T-helper 17 cell (primary cell): ENCODE measurements at places on chromosomes 11 and 22.

DNA sequence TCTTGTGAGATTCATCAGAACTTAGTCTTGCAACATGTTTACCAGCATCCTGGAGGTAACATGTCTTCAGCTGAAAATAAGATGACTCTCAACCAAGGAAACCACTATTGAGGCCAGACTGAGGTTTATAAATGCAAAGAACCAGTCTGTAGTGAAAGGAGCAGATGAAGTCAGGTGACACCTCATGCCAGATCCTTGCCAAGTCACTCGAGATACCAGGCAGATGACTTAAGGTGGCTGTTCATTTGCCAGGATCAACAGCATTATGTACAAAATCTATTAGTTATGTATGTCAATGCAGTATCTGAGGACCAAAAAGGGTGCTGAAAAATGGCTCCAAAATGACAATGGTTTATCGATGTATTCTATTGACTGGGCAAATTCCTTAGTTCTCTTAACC, 100.0 kb upstream of the SOX6 start:
- DNase-seq = no peak

DNA sequence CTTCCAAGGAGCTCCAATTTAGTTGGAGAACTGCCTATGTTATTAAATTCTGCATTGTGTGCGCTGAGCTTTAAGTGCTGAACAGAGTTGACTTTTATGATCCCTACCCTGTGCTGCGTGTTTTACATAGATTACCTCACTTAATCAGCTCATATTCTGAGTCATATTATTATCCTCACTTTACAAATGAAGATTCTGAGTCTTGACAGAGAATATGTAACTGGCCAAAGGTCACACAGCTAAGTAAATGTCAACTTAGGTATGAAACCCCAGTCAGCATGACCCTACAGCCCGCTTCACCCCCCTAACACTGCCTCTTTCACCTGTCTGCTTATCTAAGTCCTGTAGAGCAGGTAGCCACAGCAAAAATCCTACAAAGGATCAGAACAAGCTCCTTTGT, 19.8 kb upstream of the TMPRSS5 start:
- DNase-seq = no peak

- no peak for DNase-seq
These were observed 30.6 kb downstream of the PRCP start for GRCh38 chr11:82869657-82870056.

DNA sequence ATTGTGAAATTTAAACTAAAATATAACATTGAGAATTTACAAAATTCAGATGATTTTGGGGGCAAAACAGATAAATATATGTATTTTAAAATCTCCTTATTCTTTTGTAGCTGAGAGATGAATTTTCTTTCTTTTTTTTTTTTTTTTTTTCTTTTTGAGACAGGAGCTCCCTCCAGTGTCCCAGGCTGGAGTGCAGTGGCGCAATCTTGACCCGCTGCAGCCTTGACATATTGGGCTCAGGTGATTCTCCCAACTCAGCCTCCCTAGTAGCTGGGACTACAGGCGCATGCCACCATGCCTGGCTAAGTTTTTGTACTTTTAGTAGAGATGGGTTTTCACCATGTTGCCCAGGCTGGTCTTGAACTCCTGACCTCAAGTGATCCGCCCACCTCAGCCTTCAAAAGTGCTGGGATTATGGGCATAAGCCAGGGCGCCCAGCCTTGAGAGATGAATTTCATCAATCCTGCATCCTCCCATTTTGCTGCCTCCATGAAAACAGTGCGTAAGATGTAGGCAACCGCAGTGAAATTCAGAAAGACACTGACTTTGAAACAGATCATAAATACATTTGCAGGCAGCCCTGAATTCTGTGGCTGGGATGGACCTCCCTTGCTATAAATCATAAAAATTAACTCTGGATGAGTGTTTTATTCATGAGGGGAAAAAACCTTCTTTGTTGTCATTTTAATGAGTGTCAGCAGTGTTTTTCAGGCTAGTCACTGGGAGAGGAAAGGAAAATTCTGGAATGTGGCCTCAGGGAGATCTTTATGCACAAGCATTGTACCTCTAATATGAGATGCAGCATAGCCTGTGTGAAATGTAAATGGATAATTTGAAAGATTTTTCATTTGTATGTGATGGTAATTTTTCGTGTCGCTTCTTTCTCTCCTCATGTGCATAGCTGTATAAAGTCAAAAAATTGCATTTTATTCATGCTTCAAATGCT, 14.4 kb downstream of the ELMOD1 start:
- no peak for DNase-seq

DNA sequence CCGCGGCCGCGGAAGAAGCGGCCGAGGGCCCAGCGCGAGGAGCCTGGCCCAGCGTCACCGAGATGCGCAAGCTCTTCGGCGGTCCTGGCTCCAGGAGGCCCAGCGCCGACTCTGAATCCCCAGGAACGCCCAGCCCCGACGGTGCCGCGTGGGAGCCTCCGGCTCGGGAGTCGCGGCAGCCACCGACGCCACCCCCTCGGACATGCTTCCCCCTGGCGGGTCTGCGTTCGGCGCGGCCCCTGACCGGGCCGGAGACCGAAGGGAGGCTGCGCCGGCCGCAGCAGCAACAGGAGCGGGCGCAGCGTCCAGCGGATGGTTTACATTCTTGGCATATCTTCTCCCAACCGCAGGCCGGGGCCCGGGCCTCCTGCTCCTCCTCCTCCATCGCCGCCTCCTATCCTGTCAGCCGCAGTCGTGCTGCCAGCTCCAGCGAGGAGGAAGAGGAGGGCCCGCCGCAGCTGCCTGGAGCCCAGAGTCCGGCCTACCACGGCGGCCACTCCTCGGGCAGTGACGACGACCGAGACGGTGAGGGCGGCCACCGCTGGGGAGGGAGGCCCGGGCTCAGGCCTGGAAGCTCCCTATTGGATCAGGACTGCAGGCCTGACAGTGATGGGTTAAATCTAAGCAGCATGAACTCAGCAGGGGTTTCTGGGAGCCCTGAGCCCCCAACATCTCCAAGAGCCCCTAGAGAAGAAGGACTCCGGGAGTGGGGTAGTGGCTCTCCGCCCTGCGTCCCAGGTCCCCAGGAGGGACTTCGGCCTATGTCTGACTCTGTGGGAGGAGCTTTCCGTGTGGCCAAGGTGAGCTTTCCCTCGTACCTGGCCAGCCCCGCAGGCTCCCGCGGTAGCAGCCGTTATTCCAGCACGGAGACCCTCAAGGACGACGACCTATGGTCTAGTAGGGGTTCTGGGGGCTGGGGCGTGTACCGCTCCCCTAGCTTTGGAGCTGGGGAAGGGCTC, 1.2 kb downstream of the ARHGEF17 start:
- no peak for DNase-seq

GRCh38 chr11:45062974-45063635, 83.3 kb upstream of the PRDM11 start:
- DNase-seq = no peak

- DNase-seq = no peak
These were observed 46.9 kb upstream of the TP53I11 start for GRCh38 chr11:44997566-44997965.

DNA sequence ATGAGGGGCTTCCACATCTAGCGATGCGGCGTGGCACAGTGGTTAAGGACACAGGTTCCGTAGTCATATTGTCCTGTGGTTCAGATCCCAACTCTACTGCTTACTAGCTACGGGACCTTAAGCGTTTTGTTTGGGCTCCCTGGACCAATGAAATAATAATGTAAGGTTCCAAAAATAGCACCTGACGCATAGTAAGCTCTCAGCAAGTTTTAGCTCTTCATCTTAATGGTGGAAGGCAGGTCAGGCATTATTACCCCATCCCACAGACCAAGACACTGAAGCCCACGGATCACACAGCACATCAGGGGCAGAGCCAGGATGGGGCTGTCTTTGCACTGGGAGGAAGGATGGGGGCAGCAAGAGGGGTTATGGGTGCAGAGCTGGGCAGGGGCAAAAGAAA, 13.0 kb downstream of the DNAJB13 start:
- DNase-seq = no peak

GRCh38 chr11:122362381-122362780, 246.4 kb upstream of the BLID start:
- DNase-seq = no peak

GRCh38 chr11:23206741-23207336, 346.6 kb upstream of the CCDC179 start:
- DNase-seq = no peak

- DNase-seq = no peak
These were observed 195.5 kb upstream of the CADM1 start for GRCh38 chr11:115699733-115700132.

DNA sequence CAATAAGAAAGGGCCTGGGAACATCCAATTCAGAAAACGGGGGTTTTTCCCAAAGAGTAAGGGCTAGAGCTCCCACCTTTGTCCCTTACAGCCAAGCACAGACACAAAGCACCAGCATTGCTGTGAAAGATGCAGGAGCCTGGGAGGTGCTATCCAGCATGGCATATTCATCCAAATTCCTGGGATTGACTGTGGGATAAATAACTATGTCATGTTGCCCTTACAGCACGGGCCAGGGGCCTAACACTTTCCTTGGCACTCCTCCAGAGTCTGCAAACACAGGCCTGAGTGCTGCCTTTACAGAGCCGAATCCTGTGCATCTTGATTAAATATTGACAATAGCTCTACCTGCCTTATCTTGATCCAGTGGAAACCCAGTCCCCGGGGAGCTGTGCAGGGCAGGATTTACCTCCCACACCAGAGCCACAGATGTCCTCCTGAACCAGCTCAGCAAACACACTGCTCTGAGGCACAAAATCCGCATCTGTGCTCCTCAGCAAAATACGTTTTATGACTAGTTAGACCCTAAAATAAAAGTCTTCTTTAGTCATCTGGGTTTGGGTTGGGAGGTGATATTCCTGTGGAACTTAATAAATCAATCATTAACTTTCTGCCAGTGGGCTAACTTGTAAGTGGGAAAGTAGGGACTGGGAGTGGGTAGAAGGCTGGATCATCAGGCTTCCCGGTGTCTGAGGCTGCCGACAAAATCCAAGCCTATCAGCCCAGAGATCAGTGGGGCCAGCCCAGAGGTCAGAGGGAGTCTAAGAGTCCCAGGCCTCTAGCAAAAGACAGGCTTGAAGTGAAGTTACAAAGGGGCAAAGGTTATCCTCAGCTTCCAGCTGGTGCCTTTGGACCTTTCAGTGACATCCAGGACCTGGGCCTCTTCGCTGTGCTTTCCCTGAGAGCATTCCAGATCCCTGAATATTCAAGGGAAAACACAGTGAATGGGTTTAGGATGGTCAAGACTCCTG, 36.5 kb downstream of the POU2AF3 start:
- DNase-seq = no peak

DNA sequence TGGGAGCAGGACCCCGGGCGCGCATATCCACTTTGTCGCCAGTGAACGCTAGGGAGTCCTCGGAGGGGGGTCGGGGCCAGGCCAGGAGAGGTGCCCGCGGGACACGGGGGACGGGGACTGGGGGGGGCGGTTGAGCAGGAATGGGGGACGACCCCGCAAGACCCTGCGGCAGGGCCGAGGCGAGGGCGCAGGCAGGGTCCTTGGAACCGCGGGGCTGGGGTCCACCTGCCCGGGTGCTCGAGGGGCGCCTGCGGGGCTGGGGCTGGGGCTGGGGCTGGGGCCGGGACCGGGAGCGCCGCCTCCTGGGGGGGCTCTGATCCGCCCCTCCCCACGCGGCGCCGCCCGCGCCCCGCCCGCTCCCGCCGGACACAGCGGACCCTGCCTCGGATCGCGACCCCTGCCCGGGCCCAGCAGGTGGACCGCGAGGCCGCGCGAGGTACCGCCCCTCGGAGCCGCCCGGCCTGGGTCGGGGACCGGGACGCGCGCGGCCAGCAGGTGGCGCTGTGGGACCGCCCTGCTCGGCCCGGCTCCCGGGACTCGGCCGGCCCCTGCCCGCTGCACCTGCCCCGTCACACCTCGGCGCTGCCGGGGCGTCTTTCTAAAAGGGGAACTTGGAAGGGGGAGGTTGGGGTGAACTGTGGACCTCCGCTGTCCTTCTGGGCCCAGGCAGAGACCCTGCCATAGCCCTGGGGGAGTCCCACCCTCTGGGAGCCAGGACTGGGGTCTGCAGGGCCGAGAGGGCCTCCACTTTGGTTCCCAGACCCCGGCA, 11.0 kb downstream of the CRELD2 start:
- peak; percentile 88 for DNase-seq

- DNase-seq = no peak
These were observed 87.1 kb downstream of the TENM4 start for GRCh38 chr11:79353706-79354105.

DNA sequence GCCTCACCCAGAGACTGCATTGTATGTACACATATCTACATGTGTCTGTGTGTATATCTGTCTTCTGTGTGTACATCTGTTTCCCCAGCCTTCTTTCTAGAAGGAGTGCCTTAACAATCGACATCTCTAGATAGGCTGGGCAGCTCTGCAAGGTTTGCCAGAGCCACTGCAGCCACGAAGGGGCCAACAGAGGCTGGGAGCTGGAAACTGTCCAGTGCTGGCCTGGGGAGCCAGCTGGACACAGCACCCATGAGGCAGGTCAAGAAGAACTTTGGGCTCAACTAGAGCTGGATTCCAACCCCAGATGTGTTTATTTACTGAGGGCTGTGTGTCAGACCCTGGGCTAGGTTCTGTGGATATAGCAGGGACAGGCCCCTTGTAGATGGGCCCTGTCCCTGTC, 3.3 kb downstream of the SGSM1 start:
- DNase-seq = no peak

DNA sequence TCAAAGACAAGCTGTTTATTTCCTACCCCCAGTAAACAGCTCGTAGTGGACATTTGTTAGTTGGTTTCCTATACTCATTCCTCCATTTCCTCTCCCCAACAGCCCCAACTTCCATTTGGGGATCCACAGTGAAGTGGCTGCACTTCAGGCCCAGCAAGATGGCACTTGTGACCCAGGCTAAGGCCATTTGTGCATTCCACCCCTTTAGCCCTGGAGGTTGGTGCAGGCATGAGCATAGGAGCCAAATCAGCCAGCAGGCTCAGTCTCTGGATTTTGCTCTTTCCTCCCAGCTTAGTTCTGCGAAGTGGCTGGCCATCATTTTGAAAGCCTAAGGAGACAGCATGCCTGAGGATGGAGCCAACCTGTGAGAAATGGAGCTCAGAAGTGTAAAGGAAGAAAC, 122.9 kb downstream of the MPPED2 start:
- DNase-seq = no peak

DNA sequence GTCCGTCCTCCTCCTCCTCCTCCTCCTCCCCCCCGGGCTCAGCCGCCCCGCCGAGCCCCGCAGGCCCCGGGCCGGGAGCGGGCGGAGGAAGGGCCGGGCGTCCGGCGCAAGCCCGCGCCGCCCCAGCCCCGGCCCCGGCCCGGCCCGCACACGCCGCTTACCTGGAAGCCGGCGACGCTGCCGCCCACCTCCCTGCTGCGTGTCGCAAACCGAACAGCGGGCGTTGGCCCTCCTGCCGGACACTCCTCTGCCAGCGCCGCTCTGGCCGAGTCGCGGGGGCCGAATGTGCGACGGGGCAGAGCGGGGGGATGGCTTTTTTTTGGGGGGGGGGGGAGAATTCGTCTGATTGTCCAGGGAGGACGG, 1.1 kb downstream of the IGF2 start:
- DNase-seq = no peak

- DNase-seq = no peak
These were observed 18.7 kb downstream of the ART5 start for GRCh38 chr11:3623121-3623520.
